Stimulated activated CD8-positive, alpha-beta memory T cell treated with anti-CD3 and anti-CD28 coated beads, Interleukin-15, amount 100 ng/mL, for 48 hours (primary cell): ENCODE measurements at places on chromosomes 13 and 19.

DNA sequence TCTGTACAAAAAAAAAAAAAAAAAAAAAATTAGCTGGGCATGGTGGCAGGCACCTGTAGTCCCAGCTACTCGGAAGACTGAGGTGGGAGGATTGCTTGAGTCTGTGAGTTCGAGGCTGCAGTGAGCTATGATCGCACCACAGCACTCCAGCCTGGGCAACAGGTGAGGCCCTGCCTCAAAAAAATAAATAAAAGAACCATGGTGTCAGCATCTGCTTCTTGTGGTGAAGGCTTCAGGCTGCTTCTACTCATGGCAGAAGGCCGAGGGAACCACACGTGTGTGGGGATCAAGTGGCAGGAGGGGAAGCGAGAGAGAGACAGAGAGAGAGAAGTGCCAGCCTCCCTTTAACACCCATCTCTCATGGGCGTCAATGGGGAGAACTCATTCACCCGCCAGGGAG is 13.5 kb downstream of the BCL3 start:
- no peak for DNase-seq

GRCh38 chr19:38265213-38265861 is 964 bp downstream of the SPINT2 start:
- DNase-seq = no peak

DNA sequence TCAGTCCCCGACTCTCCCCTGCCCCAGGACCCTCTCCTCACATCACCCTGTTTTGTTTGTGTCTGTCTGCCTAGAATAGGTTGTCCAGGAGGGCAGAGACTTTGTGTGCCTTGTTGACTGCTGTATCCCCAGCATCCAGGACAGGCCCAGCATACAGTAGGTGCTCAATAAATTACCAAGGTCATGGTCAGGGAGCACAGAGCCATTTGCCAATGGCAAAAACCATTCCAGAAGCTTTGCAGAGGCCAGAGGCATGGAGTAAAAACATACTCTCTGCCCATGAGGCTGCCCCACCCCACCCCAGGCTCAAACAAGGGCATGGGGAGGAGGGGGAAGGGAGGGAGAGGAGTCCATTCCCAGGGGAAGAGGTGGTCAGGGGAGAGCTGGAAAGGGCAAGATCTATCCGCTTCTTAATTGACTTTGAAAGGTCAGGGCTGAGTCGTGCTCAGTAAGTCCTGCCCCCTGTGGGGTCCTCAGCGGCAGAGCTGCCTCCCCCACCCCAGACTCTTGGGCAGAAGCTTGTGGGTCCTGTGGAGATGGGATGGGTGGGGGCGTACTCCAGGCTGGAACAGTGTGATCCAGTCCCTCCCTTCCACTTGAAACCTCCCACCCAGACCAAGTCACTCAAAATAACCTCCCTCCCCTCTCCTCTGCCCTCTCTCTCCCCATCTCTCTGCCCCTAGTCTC is 4.4 kb downstream of the GPR4 start:
- no peak for DNase-seq

DNA sequence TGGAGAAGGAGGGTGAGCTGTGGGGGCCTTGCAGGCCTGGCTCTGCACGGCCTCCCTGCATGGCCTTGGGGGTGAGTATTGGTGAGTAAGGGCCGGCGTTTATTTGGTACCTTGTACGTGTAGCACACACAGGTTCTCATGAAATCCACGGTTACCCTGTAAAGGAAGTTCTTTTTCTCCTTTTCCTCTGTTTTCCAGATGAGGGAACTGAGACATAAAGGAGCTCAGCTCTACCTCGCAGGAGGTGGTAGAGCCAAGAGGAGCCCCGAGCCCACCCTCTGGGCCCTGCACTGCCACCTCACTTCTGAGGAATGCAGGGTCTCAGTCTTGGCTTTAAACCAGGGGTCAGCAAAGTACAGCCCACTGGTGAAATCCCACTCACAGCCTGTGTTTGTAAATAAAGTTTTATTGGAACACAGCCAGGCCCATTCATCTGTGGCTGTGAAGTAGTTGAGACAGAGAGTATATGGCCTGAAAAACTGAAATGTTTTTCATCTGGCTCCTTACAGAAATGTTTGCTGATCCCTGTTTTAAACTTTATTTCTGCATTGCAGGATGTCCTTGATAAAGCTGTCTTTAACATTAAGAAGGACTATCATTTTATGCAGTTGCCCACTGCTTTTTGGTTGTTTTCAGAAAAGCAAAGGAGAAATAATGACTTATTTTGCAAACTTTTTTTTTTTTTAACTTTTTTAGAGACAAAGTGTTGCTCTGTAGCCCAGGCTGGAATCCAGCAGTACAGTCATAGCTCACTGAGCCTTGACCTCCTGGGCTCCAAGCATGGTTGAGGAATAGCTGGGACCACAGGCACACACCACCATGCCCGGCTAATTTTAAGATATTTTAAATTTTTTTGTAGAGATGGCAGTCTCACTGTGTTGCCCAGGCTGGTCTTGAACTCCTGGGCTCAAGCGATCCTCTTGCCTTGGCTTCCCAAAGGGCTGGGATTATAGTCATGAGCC is 6.4 kb downstream of the EPN1 start:
- no peak for DNase-seq

GRCh38 chr19:2523630-2524311 is 47.8 kb downstream of the GADD45B start:
- DNase-seq = no peak
